Stimulated activated CD8-positive, alpha-beta memory T cell treated with anti-CD3 and anti-CD28 coated beads, Interleukin-15, amount 100 ng/mL, for 1 hour (primary cell): ENCODE measurements at places on chromosomes 6 and 20.

DNA sequence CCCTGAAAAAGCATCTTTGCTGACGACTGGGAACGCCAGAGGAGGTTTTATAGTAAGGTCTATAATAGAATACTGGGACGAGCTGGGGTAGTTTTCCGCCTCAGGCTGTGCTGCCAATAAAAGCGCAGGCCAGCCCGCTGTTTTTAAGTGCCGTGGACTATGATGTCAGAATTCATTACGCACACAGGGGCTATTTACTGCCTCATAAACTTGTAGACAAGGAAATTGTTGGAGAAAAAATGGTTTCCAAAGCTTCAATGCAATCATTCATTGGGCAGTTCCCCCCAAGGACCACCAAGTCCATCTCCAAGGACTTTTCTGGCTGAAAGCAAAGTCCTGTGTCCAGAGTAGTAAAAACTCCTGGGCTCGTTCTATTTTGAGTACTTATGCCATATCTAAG lies 20.4 kb upstream of the FOXF2 start:
- DNase-seq = no peak

- DNase-seq = no peak
Observed at GRCh38 chr6:160102956-160103824, 18.4 kb upstream of the SLC22A1 start.

- no peak for DNase-seq
Observed at GRCh38 chr6:20879526-20879925, 345.3 kb downstream of the CDKAL1 start.

DNA sequence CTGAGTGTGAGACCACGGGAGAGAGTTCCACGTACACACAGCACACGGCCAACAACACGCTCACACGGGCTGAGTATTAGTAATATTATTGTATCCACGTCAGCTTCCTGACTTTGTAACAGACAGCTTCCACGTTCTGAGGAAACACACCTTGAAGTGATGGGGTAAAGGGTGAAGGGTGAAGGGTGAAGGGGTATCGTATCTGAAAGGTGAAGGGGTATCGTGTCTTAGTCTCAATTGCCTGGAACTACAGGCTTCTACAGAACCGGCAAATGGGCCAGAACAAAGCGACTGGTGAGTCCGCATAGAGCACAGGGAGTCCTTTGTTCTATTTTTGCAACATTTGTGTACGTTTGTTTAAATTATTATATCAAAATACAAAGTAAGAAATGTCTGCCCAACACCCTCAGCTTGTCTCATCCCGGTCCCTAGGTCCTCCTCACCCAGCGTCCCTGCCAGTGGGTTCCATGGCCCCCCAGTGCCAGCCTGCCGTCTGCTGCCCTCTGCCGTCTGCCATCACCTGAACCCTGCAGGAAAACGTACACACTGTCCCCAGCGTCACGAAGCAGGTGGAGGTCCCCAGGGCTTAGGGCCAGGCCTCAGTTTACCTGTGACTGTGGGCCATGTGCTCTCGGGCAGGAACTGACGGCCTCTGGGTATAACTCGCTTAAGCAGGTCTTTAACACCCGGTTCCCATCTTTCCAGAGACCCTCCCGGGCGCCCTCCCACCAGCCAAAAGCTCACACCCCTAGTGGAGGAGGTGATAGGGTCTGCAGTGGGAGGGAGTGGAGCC lies 4.4 kb upstream of the HELZ2 start:
- DNase-seq = no peak

DNA sequence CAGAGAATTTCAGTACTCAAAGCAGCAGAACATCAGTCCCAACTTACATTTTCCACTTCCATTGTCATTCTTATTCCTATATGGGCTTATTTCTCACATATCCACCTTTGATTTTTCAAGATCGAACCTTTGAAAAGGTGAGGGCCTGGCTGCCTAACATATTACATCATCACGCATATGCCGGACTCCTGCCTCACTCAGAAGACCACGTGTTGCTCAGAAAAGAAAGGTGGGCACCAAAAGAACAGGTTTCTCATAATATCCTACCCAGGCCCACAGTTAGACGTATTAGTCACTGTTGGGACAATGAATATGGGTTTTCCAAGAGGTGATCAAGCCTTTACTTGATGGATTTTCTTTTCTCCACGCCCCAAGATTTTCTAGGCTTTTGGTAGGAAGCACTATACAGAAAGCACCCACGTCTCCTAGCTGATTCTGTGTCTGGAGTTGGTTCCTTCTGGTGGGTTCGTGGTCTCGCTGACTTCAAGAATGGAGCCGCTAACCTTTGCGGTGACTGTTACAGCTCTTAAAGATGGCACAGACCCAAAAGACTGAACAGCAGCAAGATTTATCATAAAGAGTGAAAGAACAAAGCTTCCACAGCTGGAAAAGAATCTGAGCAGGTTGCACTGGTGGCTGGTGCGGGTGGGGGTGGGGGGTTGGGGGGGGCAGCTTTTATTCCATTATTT lies 168.9 kb downstream of the ATXN1 start:
- DNase-seq = no peak

DNA sequence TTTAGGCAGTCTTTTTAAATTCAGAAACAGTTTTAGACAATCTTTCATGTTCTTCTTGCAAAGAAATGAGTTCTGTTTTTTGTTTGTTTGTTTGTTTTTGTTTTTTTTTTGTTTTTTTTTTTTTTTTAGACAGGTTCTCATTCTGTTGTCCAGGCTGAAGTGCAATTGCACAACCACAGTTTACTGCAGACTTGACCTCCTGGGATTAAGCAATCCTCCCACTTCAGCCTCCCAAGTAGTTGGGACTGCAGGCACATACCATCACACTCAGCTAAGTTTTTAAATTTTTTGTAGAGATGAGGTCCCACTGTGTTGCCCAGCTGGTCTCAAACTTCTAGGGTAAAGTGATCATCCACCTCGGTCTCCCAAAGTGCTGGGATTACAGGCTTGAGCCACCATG lies 96.2 kb downstream of the OTOR start:
- no peak for DNase-seq

DNA sequence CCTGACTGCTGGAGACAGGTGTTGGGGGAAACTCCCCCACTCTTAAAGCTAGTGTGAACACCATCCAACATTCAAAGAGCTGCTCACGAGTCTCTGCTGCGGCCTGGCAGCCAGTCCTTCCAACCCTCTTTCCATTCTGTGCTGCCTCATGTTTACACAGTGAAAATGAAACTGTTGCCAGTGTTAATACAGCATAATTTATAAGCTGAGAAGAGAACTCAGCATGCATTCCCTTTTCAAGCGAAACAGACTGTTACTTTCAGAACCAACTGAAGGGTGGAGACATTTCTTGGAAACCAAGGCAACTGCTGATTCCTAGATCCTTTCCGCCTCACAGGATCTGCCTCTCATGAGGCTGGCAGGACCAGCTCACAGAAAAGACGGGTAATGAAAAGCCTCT lies 533.8 kb upstream of the ID4 start:
- DNase-seq = no peak

DNA sequence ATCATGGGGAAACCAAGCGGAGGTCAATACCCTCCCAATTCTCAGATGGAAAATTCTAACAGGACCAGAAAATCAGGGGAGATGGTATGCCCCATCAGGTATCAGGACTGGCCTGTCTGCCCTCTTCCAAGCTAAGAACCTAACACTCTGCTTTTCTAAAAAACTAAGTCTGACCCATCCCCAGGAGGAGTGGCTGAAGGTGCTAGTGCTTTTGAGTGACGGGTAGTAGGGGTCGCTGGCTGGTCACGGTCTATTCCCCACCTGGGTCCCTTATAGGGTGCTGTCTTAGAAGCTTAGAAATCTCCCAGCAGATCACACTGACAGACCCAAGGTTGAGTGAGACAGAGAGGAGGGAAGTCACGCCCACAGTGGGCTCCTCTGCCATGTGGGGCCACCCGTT lies 9.6 kb downstream of the ABHD16A start:
- DNase-seq = no peak

DNA sequence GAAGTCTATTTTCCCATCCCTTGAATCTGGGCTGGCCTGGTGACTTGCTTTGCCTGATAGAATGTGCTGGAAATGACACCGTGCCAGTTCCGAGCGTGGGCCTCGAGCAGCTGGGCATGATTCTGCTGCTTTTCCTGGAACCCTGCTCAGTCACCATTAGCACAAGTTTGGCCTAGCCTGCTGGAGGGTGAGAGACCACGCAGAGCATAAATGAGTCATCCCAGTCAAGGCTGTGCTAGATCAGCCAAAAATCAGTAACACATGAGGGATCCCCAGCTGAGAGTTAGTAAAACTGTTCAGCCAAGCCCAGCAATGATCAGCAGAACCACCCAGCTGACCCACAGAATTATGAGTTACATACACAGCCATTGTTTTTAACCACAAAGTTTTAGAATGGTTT lies 74.8 kb upstream of the TOP1 start:
- DNase-seq = no peak

DNA sequence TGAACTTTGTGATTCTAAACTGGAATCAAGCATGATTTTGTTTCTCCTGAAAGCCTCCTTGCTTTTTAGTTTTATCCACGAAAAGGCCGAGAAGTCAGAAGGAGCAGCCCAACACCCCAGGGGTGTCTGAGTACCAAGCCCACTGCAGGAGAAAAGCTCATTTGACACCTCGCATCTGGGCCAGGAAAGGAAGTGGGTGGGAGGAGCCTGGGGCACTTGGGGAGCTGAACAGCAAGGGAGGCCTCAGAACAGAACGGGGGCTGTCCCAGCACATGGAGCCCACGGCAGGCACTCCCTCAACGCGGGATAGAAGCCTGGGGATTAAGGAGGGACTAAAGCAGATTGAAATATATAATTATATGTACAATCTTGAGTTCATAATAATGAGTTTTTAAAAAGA lies 6.6 kb downstream of the KIF25 start:
- no peak for DNase-seq

- peak; percentile 32 for DNase-seq
Observed at GRCh38 chr6:28884423-28885131, 39.2 kb downstream of the TRIM27 start.

DNA sequence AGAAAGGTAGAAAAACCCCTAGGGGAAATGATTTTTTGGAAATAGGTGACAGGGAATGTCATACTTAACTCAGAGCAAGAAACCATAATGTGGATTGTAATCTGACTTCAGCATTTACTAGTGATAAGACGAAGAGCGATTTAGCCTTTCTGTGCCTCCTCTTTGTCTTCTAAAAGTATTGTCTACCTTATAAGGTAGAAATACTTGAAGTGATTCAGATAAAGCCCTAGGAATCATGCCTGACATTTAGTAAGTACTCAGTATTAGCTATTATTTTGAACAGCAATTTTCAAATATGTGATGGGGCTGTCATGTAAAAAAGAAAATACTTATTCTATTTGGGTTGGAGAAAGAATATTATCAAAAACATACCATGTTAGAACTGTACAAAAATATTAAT lies 525.9 kb upstream of the EYS start:
- no peak for DNase-seq

DNA sequence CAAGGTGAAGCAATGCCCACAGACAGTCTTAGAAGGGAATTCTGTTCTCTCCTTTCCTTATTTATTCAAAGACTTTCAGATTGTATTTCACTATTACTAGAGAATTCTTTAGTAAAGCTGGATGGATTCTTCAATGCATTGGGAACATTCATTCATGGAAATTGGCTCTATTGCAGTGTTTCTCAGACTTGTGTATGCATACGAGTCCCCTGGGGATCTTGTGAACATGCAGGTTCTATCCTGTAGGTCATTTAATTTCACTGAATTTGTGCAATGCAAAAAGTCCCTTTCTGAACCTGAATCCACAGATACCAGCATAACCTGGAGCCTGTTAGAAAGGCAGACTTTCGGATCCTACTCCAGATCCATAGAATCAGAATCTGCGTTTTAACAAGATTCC lies 160.9 kb upstream of the AHI1 start:
- DNase-seq = no peak

- DNase-seq = no peak
Observed at GRCh38 chr20:11852189-11852588, 65.5 kb upstream of the BTBD3 start.

DNA sequence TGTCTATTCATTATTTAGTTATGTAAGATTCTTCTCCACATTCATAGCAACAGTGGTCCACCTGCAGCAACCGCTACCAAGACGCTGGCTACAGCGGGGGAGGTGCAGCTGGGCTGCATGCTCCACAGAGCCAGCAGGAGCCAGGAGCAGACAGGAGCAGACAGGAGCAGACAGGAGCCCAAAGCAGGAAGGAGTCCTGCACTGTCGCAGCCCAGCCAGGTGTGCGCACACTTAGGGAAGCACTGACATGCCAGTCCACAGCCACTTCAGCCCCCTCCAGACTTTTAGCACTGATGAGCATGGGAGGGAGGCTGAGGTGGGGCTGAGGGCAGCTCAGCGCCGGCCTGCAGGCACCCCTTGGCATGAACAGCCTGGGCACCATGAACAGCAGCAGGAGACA lies 19.6 kb downstream of the KIF16B start:
- DNase-seq = no peak

- no peak for DNase-seq
Observed at GRCh38 chr20:57282670-57283361, 16.4 kb upstream of the BMP7 start.

DNA sequence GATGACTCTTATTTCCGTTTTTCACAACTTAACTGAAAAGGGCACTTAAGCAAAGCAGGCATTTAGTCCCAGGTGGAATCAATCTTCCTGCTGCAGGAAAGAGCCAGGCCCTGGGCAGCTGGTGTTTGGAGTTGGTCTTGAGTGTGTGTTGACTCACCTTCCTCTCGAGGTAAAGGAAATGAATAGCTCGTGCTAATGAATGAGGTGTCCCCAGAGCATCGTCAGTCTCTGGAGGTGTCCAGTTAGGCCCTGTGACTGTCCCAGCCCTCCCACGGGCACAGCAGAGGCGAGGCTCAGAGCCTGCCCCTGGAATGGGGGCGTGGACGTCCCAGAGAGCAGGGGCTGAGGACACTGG lies 277.7 kb downstream of the NRN1 start:
- no peak for DNase-seq
